CD4-positive, alpha-beta T cell treated with Interleukin-15 for 4 hours (primary cell): ENCODE measurements at places on chromosomes 6 and 20.

- DNase-seq = no peak
Observed at GRCh38 chr20:16005915-16006493, 567.2 kb downstream of the KIF16B start.

DNA sequence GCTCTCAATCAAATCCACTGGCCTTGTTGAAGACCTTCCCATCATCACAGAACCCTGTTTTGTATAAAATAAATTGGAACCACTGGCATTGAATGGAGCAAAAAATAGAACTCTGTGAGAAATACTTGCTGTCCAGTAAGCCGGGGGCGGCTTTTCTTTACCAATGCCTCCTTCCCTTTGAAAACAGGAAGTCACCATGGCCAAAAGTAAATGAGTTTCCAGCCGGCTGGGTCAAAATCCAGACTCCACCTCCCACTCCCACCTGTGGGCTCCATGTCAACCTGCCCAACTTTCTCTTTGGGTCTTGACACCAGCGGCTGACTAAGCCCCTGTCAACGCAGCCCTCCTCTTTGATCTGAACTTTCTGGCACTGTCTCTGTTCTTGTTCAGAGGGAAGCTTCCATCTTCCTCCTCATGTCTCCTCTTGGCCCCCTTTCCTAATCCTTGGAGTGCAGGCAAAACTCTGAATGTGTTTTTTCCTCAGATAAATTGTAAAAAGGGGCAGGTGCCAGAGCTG lies 95.2 kb downstream of the TFAP2C start:
- DNase-seq = no peak

- no peak for DNase-seq
Observed at GRCh38 chr6:106363401-106364138, 3.1 kb downstream of the CRYBG1 start.

GRCh38 chr6:50966986-50967385 lies 148.3 kb downstream of the TFAP2B start:
- no peak for DNase-seq

GRCh38 chr20:45085289-45085688 lies 15.6 kb downstream of the KCNS1 start:
- no peak for DNase-seq

DNA sequence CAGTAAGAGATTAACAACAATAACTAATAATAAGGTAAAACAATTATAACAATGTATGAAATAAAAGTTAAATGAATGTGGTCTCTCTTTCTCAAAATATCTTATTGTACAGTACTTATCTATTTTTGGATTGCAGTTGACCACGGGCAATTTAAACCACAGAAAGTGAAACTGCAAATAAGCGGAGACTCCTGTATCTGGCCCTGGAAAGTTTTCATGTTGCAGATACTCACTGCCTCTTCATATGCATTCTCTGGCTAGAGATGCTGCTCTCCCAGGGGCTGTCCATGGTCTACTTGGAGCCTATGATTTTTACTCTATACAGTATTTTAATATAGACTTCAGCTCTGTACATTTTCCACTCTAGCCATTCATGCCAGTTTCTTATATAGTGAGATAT lies 230.8 kb downstream of the FUT9 start:
- DNase-seq = no peak

- no peak for DNase-seq
Observed at GRCh38 chr20:60058879-60059278, 100.7 kb downstream of the CDH26 start.

- no peak for DNase-seq
Observed at GRCh38 chr20:1493536-1493935, 2.3 kb upstream of the SIRPB2 start.

DNA sequence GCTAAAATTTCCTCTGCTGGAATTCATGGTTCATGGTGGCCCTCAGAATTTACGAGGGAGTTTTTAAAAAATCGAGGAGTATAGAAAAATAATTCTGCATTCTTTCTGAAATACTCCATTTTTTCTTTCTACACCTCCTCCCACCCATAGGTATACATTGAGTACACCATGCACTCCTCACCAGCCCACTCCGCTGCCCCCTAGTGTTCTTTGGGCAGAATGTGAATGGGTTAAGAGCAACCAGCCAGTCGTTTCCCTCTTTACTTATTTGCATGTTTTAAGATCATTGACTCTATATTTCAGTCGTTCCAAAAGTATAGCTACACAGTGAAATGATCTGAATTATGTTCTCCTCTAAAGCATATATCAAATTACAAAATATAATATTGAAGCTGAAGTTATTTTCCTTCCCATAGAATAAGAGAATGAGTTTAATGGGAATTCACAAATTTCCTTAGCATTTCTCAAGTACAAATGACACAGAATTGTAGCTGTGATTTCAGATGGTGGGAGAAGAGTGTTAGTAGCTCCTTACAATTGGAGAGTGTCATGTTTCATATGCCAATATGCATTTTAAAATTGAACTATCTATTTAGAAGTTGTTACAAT lies 977.7 kb upstream of the SLC35B3 start:
- no peak for DNase-seq

DNA sequence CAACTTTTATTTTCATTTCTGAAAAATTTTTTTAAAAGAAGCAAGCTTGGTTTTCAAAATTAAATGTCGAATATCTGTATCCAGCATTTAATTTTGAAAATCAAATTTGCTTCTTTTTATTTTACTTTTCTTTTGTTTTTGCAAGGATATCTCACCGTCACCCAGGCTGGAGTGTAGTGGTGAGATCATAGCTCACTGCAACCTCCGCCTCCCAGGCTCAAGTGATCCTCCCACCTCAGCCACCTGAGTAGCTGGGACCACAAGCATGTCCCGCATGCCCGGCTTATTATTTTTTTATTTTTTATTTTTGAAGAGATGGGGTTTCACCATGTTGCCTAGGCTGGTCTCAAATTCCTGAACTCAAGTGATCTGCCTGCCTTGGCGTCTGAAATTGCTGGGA lies 17.0 kb upstream of the EPB41L2 start:
- DNase-seq = no peak

DNA sequence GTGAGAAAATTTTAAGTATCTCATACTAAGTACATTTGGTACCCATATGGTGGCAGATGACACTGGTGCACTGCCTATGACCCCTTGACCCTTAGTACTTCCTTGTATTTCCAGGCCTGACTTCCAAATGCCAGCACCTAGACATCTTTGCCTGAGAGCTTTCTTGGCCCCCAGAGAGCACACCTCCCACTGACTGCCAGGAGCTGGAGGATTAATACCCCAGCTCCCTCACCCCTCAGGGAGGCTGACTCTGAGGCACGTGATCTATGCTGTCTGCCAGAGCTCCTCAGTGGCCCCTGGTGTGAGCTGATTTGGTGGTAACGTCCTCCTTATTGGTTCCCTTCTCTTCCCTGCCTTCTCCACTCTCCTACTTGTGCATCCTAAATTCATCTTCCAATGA lies 38.0 kb downstream of the BFSP1 start:
- no peak for DNase-seq

- DNase-seq = no peak
Observed at GRCh38 chr6:115613488-115613887, 447.2 kb downstream of the FRK start.
